ENCODE measurements at places on chromosomes 6 and 20.

DNA sequence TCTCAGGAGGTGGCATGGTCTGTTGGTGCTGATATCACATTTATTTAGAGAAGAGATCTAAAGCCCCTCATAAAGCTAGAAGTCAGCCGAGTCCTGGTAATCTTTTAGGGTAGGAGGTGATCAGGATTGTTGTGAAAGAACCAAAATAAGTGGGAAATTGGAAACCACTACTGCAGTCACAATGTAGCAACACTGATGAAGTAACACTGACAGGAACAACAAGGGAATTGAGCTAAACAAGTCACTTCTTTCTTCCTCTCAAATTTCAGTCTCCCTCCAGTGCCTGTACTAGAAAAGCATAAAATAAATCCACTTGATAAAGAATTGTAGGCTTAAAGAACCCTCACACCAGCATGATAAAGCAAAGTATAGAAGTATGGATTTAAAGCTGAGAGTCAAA lies 1509.0 kb downstream of the GRIK2 start:
- DNase-seq: no peak

GRCh38 chr20:2840967-2841531 lies 504 bp downstream of the VPS16 start:
- DNase-seq: no peak

- no peak for DNase-seq
Measured at GRCh38 chr6:148619891-148620290, 126.9 kb upstream of the UST start.

- DNase-seq: no peak
Measured at GRCh38 chr6:40550202-40551101, 36.7 kb downstream of the LRFN2 start.

DNA sequence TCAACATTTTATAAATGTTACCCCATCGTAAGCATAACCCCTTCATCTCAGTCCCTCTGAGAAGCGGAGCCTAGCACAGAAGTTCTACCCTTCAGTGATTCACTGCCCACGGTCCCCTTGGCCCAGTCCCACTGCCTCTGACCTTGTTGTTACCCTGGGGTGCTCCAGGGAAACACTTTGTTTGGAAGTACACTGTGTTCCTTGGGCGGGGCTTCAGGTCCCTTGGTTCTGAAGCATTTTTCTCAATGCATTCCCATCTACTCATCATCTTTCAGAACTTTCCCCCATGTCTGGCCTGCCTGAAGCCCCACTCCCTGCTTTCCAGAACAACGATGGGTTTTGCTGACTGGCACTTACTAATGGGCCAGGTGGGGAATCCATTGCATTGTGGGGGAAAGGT lies 296.2 kb downstream of the FOXA2 start:
- no peak for DNase-seq

DNA sequence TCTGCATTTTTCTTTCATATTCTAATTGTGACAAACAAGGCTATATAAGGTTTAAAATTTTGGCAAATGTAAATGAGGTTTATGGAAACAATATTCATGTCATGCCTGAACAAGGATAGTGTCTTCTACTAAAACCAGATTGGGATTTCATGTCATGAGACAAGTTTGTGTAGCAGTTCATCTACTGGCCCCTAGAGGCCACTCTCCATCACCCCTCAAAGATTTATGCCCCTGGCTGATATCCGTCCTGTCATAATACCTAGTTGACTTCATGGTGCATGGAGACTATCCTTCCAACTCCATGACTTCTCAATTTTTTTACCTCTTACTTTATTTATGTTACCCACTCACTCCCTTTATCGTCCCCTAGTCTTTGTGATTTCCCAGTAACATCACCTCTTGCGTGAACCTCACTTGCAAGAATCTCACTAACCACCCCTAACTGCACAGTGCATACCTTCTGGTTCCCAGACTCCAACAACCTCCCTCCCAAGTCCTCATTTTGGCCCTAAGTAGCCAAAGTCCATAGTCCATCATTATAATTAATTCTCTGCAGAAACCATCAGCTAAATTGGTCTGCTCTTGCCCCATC lies 179.8 kb downstream of the TASP1 start:
- no peak for DNase-seq

DNA sequence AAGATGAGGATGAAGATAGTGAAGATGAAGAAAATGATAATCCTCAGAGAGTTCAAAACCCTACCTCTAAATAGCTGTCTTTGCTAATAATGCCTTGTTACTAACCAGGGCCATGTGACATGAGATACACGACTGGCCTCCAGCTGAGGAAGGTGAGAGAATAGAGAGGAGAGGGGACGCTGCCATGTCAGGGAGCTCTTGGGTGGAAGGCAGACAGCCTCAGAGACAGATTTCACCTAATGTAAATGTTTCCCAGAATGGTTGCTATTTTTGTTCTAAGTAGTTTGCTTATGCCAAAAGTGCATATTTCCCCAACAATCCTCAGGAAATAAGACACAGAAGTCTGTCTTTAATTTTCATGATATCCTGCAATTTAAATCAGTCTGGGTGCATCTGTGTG lies 138.4 kb downstream of the ELOVL4 start:
- no peak for DNase-seq

DNA sequence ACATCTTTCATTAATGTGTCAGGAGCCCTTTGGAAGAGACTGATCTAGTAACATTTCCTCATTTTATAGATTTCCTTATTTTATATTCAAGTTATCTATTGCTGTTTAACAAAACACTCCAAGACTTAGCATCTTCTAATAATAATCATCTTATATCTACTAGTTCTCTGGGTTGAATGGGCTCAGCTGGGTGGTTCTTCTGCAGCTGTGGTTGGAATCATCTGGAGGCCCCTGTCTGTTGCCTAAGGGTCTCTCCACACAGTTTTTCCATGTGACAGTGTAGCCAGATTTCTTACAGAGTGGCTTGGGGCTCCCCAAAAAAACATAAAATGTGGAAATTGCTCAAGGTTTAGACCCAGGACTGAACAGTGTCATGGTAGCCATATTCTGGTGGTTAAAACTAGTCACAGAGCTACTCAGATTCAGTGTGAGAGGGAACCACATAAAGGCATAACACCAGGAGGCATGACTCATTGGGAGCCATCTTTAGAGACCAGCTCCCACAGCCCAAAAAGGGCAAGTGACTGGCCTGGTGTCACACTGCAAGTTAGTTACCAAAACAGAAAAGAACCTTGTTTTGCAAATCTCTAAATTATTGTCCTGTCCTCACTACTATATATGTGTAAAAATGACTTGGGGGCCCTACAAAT lies 11.5 kb downstream of the SLC2A10 start:
- no peak for DNase-seq

GRCh38 chr20:32975698-32976674 lies 28.2 kb downstream of the SUN5 start:
- DNase-seq: no peak

GRCh38 chr6:69311888-69312287 lies 484.9 kb downstream of the LMBRD1 start:
- no peak for DNase-seq

DNA sequence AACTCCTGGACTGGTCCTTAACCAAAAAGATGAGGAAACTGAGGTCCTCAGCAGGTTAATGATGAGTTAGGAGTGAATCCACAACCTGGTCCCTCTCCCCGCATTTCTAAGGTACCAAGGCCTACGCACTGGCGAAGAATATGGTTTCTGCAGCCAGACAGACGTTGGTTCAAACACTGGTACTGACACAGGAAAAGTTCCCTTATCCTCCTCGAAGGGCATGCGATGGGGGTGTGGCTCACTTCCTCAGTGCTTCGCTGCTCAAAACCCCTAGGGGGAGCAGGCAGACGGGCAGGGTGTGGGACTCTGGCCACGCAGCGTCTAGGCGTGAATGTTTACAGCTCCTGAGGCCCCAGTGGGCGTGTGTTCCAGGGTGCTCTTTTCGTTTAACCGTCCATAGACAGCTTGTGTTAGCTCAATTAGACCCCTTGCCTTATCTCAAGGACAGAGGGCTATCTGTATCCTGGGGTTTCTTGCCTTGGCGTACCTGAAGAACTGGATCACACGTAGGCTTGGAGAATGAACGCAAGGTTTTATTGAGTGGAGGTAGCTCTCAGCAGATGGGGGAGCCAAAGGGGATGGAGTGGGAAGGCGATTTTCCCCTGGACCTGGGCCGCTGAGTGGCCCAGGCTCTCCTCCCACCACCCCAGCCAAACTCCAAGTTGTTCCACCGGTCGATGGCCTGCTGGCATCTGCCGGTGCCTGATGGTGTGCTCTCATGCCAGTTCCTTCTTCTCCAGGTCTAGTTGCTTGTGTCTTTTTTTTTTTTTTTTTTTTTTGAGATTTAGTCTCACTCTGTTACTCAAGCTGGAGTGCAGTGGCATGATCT lies 31.8 kb upstream of the PTPN1 start:
- DNase-seq: peak; percentile 58

DNA sequence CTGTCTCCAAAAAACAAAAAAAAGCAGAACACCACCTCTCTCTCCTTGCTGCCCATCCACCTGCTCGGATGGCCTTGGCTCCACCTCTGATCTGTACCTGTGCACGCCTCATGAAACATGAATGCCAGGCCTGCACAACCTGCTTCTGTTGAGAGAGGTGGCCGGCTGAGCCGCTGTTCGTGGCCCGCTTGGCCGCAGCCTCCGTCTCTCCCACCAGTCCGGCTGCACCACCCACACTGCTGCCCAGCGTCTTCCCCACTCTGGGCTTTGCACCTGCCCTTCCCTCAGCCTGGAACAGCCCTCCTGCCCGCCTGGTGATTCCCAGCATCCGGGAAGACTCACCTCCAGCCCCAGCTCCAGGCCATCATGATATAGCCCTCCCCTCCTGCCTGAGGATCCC lies 12.2 kb upstream of the ZBTB46 start:
- no peak for DNase-seq

DNA sequence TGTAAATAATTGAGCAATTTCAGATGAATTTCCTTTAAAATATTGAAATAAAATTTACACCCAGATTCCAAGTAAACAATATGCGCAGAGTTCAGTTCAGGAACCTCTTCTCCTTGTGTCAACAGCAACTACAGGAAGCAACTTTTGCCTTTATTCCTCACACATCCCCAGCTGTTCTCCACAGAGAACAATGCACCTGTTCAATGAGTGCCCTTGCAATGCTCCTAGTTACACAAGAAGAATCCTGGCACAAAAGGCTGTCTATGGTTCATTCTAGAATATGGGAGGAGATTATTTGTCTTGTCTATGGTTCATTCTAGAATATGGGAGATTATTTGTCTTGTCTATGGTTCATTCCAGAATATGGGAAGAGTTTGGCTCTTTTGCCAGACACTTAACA lies 454.9 kb downstream of the BTBD3 start:
- DNase-seq: no peak

- no peak for DNase-seq
Measured at GRCh38 chr6:13334953-13335352, 6.6 kb upstream of the TBC1D7 start.

GRCh38 chr20:54237116-54237943 lies 29.4 kb downstream of the PFDN4 start:
- DNase-seq: no peak

DNA sequence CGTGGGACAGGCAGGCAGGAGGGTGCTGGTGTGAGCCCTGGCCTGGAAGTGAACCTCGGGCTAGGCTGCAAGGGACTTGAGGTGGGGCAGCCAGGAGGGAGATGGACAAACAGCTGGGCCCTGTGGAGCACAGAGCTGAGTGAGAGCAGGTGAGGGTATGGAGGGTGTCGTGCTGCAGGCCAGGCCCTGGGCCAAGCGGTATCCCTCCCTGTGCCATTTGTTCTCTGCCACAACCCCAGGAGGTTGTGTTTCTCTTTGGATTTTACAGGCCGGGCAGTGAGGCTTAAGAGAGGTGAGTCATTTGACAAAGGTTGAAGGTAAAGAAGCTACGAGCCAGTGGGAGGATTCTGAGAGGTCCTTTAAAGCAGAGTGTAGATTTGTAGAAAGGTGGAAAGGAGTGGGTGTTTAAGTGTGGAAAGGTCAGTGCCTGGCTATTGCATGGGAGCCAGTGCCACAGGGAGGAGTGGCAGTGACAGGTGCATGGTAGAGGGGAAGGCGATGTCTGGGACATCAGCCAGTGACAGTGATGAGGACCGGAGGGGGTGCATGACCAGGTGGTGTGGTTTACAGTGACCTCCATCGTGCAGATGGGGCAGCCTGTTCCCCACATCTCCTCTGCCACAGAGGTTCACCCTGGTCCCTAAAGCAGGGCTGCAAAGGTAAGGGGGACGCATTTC lies 39.8 kb downstream of the GMPR start:
- DNase-seq: no peak

- DNase-seq: no peak
Measured at GRCh38 chr6:7809346-7809745, 83.4 kb downstream of the BMP6 start.

- DNase-seq: no peak
Measured at GRCh38 chr6:92024881-92025280, 1394.5 kb downstream of the EPHA7 start.

DNA sequence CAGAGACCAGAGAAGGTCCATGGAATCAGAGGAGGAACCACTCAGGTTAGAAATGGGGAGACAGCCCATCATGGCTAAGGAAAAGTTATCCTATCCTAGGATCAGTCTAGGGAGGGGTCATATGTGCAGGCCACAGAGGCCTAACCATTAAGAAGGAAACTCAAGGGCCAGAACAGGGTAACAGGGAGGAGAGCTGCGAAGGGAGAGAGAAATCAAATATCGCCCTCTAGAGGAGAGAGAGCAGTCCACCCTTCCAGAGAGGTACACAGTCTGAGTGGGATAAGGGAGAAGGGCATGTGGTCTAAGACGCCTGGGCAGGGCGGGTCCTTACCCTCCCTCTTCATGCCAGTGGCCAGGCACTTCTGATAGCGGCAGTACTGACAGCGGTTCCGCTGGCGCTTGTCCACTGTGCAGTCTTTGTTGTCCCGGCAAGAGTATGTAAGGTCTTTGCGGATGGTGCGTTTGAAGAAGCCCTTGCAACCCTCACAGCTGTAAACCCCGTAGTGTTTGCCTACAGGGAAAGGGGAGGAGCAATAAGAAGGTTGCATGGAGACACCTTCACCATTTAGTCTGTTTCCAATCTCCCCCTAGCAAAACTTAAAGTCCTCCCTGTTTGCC lies 2.9 kb downstream of the RXRB start:
- DNase-seq: no peak

DNA sequence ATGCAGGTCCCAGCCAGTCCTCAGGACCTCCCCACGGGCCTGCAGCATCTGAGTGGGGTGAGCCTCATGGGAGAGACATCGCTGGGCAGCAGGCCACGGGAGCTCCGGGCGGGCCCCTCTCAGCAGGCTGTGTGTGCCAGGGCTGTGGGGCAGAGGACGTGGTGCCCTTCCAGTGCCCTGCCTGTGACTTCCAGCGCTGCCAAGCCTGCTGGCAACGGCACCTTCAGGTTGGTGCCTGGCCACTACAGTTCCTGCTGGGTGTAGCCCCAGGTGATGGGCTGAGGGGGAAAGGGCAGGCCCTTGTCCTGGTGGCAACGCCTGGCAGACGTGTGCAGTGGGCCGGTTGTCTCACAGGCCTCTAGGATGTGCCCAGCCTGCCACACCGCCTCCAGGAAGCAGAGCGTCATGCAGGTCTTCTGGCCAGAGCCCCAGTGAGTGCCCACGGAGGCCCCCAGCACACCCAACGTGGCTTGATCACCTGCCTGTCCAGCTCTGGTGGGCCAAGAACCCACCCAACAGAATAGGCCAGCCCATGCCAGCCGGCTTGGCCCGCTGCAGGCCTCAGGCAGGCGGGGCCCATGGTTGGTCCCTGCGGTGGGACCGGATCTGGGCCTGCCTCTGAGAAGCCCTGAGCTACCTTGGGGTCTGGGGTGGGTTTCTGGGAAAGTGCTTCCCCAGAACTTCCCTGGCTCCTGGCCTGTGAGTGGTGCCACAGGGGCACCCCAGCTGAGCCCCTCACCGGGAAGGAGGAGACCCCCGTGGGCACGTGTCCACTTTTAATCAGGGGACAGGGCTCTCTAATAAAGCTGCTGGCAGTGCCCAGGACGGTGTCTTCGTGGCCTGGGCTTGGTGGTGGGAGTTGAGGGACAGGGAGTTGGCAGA lies 787 bp upstream of the TNFRSF6B start:
- DNase-seq: no peak

GRCh38 chr20:47220161-47220582 lies 136.3 kb downstream of the ZMYND8 start:
- DNase-seq: peak; percentile 8

All from activated CD8-positive, alpha-beta memory T cell treated with anti-CD3 and anti-CD28 coated beads for 4 hours (primary cell).